ENCODE measurements at places on chromosomes 6 and 20.

GRCh38 chr6:121584586-121585369 is 149.3 kb downstream of the GJA1 start:
- DNase-seq: no peak

GRCh38 chr6:20118892-20119291 is 93.4 kb downstream of the MBOAT1 start:
- no peak for DNase-seq

- DNase-seq: no peak
Observed at GRCh38 chr20:60787276-60787675, 464.8 kb upstream of the CDH4 start.

GRCh38 chr6:91653076-91653723 is 1066.3 kb upstream of the MAP3K7 start:
- no peak for DNase-seq

DNA sequence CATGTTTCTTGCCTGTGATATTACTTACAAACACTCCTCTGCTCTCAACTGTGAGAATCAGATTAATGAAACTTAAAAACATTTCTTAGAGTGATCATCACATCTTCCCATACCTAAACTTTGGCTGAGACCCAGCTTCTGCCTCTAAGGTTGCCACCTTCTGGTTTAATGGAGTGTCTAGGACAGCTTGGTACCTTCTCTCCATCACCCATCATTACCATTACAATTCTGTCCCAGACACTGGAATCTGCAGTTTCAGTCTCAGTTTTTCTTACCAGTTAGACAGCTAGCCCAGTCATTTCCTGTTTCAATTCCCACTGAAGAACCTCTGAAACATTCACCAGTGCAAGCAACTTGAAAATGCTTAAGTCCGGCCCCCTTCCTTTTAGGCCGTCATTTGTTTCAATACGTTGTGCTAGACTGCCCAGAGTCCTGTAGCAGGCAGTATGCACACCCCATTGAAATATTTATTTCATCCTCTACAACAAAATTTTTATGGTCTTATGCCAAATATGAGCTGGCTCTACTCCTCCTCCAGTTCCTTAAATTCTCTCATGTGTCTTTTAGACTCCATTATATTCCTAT is 107.0 kb upstream of the FOXO3 start:
- DNase-seq: no peak

GRCh38 chr6:66198062-66198624 is 491.1 kb upstream of the EYS start:
- DNase-seq: no peak

DNA sequence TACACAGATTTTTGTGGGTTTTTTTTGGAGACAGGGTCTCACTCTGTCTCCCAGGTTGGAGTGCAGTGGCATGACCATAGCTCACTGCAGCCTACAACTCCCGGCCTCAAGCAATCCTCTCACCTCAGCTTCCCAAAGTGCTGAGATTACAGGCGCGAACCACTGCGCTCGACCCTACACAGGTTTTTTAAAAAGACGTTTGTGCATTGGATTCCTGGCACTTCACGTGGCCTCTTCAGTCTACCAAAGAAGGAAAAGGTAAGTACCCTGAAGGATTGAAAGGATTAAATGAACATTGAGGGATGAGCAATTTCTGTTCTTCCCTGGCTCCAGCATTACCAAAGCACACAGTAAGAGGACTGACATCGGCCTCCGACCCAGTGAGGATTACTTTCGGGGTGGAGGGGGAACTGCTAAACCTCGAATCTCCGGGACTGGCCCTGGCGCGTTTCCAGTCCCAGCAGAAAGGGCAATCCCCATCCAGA is 556 bp upstream of the YWHAB start:
- DNase-seq: no peak
